Epithelial cell of proximal tubule (primary cell): ENCODE measurements at places on chromosomes 7 and 10. TPM values are rescaled to one million over a fixed set of nuclear protein-coding genes. Genes with fewer than 3 reads are reported as not detected.

CABCOCO1 gene
- 0.14 and 0.86 TPM in 2 replicates for total RNA-seq

GRCh38 chr7:156147104-156147503, 334.8 kb upstream of the SHH start:
- no peak for DNase-seq

DNA sequence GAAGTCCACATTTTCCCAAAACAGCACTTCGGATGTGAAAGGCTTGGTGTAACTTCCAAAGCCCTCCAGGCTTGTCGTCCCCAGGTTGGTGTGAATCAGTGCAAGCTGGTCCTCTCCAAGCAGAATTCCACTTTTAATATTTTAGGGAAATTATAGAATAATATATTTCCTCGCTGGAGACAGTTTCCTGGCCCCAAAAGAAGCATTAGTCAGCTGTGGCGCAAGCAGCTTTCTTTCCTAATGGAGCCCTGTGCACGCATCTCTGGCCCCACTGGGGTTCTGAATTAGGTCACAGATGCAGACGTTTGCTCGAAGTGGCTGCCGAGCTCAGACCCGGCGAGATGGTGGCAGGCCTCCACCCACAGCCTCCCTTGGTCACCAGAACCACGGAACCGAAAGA, 33.3 kb upstream of the MNX1 start:
- DNase-seq = no peak

SLC18A3 gene
- total RNA-seq = not detected in 2 replicates

DNA sequence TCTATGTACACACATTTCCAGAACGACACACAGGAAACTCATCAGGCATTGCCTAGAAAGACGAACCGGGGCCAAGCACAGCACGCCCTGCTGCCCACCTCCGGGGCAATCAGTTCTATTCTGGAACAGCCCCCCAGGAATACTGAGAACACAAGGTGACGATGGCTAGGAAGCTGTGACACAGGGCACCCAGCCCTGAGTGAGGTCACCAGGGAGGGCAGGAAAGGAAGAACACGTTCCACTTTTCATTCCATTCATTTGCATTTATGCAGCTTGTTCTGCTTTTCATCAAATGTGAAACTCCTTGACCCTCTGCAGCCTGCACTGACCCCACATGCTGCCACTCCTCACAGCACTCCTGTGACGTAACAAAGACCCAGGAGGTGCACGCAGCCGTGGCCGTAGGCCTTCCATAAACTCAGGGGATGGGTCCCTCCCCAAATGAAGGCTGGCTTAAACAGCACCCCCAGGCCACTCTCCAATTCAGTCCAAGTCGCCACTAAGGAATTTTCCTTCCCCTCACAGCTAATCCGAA, 28.9 kb downstream of the MAD1L1 start:
- no peak for DNase-seq

GRCh38 chr10:102453502-102453901, 2.2 kb upstream of the C10orf95 start:
- no peak for DNase-seq

GRCh38 chr7:94999069-94999351, 91.6 kb downstream of the PPP1R9A start:
- DNase-seq = no peak

GRCh38 chr7:2948749-2949148, 94.9 kb downstream of the CARD11 start:
- no peak for DNase-seq

GRCh38 chr7:66355756-66356155, 150.6 kb downstream of the TPST1 start:
- no peak for DNase-seq
